Renal cortex interstitium (tissue), 15 donors: ENCODE measurements at places on chromosomes 5 and 9. TPM values are rescaled to one million over a fixed set of nuclear protein-coding genes. Genes with fewer than 3 reads are reported as not detected.

DNA sequence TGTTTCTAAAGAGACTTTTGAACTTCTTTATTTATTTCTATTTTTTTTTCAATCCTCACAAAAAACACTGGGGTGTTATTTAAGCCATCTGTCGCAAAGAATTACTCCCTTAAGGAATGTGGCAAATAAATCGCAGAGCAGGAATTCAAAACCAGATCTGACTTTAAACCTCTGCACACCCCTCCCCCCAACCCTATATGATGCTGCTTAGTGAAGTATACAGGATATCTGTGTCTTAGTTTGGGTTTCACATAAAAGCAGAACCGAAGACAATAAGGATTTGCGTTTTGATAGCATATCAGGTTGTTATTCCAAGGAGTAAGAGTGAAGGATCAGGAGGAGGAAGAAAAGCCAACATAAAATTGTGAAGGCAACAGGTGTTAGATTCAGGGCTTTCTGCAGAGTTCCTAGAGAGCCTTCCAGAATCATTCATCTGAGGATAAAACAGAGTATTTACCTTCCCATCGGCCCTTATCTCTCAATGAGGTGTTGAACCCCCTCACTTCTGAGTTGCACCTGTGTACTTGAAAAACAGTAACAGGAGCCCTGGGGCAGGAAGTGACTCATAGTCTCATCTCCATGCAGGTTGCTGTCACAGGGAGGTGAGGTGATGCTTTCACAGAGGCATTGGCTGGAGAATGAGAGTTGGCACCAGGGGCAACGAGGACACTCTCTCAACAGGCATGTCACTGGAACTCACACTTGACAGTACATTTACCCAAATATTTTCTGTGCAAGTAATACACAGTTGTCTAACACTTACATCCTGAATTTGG is 33.5 kb upstream of the DMRT3 start:
- DNase-seq: no peak

Gene ADAMTS16
- polyA plus RNA-seq: 64.6 TPM

Gene CCDC127
- polyA plus RNA-seq: 18.9 TPM

Gene TLR4
- polyA plus RNA-seq: 9.0 TPM
